ENCODE measurements at places on chromosomes 13 and 19.

DNA sequence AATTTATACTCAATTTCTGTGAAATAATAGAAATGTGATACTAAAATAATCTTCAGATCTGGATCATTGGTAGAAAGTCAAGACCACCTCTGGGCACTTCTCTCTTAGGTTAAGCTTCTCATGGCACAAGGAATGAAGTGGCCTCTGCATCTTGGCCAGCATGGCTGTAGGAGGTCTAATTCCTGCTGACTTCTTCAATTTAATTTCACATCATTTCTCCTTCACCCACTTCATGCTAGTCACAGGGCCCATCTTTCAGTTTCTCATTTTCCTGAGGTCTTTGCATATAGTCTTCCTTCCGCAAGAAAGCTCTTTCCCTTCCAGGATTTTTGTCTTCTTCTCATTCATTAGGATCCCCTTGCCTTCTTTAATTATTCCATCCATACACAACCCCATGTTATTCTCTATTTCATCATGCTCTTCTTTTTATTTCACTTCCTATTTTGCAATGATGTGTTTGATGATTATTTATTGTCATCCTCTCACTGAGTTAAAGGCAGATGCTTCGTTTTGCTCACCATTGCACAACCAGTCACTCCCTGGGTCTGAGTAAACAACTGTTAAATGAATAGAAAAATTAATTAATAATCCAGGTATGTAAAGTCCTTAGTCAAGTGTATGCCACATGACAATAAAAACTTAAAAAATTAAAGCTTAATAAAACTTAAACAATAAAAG, 397.4 kb downstream of the SPRY2 start:
- DNase-seq = no peak

GRCh38 chr19:16457195-16457953, 14.4 kb downstream of the EPS15L1 start:
- DNase-seq = no peak

- no peak for DNase-seq
Observed at GRCh38 chr13:112893570-112894422, 75.2 kb upstream of the MCF2L start.

- DNase-seq = no peak
Observed at GRCh38 chr13:23619068-23619855, 49.0 kb downstream of the TNFRSF19 start.

DNA sequence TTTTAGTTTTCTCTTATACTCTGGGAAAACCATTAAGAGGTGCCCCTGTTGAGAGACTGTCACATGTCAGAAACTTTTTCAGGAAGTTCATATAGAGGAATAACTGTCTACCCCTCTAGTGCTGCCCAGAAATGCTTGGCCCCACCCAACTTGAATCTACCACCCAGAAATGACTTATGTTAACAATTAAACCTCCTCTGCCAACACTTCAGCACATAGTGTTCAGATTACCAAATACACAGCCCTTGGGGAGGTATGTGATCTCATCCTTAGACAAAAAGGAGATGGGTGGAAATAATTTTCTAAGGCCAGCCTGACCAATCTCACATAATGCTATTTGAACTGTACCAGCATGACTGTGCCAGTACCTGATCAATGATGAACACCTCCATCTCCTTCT, 35.6 kb downstream of the CCDC169 start:
- no peak for DNase-seq

GRCh38 chr19:42850981-42851717, 28.4 kb downstream of the PSG1 start:
- DNase-seq = no peak

GRCh38 chr13:95608640-95609323, 35.7 kb downstream of the DZIP1 start:
- DNase-seq = no peak

DNA sequence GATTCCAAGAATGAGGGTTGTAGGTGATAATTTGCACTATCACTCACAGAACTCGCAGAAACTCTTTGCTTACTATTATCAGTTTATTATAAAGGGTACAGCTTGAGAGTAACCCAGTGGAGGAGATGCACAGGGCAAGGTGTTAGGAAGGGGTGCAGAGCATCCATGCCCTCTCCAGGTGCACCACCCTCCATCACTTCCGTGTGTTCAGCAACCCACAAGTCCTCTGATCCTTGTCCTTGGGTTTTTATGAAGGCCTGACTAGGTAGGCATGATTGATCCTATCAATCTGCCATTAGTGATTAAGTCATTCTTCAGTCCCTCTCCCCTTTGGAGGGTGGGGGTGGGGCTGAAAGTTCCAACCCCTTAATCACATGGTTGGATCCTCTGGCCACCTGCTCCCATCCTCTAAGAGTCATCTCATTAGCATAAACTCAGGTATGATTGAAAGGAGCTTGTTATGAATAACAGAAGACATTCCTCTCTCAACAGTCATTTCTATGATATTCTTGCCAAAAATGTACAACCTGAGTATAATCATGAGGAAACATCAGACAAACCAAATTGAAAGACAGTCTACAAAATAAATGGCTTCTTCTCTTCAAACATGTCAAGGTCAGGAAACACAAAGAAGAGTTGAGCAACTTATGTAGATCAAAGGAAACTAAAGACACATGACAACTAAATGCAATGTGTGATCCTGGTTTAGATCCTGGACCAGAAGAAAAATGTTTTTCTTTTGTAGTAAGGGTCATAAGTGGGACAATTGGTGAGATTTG, 225.4 kb downstream of the PCCA start:
- DNase-seq = no peak

All from stimulated activated CD4-positive, alpha-beta T cell treated with anti-CD3 and anti-CD28 coated beads, Interleukin-12 subunit alpha, Interleukin-12 subunit beta, amount 100 ng/mL, for 48 hours (primary cell).